Thymus (tissue), 14 donors: ENCODE measurements at places on chromosomes 5 and 9. TPM values are rescaled to one million over a fixed set of nuclear protein-coding genes. Genes with fewer than 3 reads are reported as not detected.

Gene NR5A1
- total RNA-seq, result 0.52 TPM

Gene SLC6A18
- total RNA-seq, result not detected

GRCh38 chr9:133485531-133486260 is 6.8 kb upstream of the SLC2A6 start:
- no peak for DNase-seq

- no peak for DNase-seq
These were observed 597.3 kb upstream of the SGCD start for GRCh38 chr5:155729684-155730059.

- no peak for DNase-seq
These were observed 31.2 kb upstream of the RAD23B start for GRCh38 chr9:107251756-107252322.

- no peak for DNase-seq
These were observed 16.2 kb downstream of the LHX6 start for GRCh38 chr9:122212473-122213004.

DNA sequence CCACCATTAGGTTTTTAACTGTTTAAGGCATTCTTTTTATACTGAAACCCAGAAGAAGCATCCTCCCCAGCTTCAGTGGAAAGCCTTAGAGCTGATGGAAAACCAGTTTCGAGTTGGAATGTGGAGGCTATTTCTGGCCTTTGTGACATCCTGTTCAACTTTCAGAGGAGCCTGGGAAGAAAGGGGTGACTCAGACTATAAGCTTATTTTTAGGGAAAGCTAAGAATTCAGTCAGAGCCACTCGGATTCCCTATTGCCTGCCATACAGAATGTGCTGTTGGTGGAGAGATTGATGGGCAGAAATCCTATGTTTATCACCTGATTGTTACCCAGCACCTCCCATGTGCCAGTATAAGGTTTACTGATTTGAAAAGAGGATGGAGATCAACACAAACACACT is 19.8 kb downstream of the PALM2AKAP2 start:
- DNase-seq, result no peak

DNA sequence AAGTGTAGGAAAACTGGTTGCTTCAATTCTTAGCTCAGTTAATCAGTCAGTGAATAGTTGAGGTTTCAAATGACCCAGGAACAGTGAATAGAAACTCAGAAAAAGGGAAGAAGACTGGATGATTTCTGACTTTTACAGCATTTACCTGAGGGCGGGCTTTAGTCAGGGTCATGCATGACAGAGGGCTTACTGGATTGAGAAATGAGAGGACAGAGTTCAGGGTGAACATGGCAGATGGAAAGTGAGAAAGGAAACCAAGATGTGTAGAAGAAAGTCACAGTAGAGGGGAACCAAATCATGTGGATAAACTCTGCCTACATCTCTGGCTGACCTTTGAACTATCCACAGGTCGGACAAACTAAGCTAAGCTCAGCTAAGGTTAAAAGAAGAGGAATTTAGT is 596.0 kb downstream of the SEMA5A start:
- no peak for DNase-seq

DNA sequence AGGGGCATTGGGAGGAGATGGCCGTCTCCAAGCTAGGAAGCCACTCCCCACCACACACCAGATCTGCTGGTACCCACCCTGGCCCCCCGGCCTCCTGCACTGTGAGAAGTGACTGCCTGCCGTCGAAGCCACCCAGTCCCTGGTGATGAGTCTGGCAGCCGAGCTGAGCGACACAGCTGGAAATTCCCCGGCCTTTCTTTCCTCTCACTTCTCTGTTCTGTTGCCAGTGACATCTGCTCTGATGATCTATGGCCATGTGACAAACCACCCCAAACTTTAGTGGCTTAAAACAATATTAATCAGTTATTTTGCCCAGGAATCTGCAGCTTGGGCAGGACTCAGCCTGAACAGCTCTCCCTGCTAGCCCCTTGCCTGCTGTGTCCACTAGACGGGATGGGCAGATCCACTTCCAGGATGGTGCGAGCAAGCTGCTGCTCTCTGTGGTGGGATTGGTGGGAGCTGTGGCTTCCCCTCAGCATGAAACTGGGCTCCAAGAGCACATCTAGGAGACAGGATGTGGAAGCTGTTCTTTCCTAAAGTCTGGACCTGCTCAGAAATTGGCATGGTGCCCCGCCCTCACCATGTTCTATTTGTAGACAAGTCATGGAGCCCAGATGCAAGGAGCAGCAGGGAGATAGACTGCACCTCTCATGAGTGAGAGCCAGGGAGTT is 211.2 kb downstream of the GADD45G start:
- DNase-seq, result no peak

- DNase-seq, result no peak
These were observed 8.1 kb upstream of the ENTPD8 start for GRCh38 chr9:137449081-137449844.

GRCh38 chr5:107476783-107477182 is 194.0 kb downstream of the EFNA5 start:
- DNase-seq, result no peak

- no peak for DNase-seq
These were observed 66.5 kb downstream of the PRDM6 start for GRCh38 chr5:123155446-123155960.

DNA sequence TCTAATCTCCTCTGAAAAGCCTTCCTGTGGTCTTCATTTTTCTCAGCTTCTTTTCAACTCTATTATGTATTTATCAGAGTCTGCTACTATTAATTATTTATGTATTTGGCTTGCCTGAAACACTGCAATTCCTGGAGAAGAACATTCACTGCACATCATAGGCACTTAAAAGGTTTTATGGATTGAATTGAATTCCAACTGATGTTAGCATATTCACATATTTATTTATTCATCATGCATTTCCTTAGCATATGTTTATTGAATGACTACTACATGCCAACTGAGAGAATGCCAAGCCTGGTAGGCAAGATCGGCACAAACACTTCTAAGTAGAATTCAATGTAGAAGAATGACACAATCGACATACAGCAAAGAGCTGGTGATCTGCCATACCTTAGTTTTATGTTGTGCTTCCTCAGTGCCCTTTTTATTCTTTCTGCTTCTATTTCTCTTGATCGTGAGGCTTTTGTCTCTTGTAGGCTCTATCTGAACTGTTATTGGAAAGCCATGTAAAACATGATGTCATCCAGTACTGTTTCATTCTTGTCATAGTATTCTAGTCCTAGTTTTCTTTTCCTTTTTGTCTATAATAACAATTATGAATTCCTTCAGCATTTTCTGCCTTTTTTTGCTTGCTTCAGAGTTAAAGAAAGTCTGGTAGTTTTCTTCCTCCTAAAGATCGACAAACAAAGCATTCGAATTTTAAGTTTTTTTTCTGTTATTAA is 454.2 kb downstream of the TLE4 start:
- no peak for DNase-seq

DNA sequence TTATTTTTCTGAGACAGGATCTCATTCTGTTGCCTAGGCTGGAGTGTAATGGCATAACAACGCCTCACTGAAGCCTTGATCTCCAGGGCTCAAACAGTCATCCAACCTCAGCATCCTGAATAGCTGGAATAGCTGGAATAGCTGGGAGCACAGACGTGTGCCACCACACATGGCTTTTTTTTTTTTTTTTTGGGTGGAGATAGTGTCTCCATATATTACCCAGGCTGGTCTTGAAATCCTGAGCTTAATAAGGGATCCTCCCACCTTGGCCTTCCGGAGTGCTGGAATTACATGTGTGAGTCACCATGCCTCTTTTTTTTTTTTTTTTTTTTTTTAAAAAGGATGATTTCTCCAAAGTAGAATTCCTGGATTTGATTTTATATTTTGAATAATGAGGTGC is 60.7 kb downstream of the NSD1 start:
- no peak for DNase-seq

DNA sequence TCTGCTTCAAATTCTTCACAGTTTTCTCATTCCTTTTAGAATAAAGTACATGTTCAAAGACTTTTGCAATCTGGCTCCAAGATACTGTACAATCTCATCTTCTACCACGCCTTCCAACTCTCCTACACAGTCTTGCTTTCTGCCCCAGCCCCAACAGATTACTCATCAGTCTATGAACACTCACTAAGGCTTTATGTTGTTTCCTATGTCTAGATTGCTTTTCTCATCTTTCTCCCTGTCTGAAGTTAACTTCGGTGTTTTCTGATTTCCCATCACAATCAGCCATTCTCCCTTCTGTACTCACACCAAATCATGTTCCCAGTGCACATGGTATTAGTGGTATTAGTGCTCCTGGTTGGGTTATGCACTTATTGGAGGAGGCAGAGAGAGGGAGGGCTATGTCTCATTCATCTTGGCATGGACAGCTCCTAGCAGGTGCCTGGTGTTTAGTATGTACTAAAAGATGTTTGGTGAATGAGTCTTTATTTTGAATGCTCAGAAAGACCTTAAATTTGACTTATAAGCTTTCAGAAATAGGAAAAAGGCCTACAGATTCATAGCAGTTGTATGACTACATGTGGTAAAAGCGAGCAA is 44.0 kb upstream of the ZNF608 start:
- DNase-seq, result no peak

DNA sequence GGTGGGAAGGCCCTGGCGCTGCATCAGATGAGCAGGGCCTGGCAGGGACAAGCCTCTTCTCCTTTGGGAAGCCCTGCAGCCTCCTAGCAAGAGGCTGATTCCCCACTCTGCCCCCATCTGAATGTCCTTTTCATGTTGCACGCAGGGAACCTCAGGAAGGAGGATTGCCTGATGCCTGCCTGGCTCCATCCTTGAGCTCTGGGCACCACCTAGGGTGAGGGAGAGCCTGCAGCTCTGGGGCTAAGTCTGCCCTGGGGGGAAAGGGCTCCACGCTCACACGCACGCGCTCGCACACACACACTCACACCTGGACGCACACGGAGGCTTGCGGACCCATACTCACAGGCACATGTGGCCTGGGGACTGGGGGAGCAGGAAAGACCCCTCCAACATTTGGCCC is 86.6 kb downstream of the LMX1B start:
- DNase-seq, result no peak

GRCh38 chr9:78932849-78933627 is 636.1 kb downstream of the PSAT1 start:
- DNase-seq, result no peak
